ENCODE measurements at places on chromosomes 5 and 9.
A peak's percentile ranks its signal among the peaks of the same experiment; 100 is the strongest.

DNA sequence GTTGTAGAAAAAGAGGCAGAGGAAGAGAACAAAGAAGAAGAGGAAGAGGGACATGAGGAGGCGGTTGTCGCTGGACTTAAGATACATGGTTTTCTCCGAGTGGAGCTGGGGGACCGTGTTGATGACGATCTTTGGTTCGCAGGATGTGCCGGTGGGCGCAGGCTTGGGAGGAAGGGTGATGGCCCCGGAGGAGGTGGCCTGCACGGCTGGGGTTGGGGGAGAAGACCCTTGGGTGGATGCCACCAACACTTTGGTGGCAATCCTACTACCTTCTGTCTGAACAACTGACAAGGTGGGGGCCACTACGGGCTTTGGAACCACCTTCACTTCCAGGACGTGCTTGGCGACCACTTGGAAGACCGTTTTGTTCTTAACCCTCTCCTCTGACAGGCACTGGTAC, 60.7 kb downstream of the SECISBP2 start:
- DNase-seq = no peak

GRCh38 chr9:90801241-90801972, at the start of gene SYK:
TSS of gene SYK (plus strand) at chr9:90801819. CDS start at chr9:90843899, 42,080 bp downstream.
- no peak for DNase-seq

- no peak for DNase-seq
Observed at GRCh38 chr5:150809363-150809762, 30.8 kb downstream of the SMIM3 start.

- DNase-seq = no peak
Observed at GRCh38 chr5:91122651-91123050, 260.5 kb downstream of the ARRDC3 start.

GRCh38 chr9:9246726-9247125, 1366.1 kb downstream of the PTPRD start:
- DNase-seq = no peak

DNA sequence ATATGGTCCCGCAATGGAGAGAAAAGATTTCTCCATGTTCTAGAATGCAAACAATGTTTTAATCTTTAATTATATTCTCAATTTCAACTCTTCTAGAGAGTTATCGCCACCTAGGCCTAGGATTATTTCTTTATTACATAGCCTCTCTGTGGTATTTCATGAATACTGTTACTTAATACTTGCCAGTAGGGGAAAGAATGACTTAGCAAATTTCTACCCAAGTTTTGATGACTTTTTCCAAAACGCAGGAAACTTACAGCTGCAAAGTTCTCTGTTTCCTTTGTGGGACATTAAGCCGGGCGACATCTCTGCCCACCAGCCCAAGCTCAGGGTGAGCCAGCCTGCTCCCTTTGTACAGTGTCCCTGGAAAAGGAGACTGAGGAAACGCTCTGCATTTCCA, 73.8 kb downstream of the MED27 start:
- DNase-seq = peak; percentile 55

GRCh38 chr5:180868960-180869359, 7.9 kb upstream of the ZFP62 start:
- DNase-seq = peak; percentile 60

DNA sequence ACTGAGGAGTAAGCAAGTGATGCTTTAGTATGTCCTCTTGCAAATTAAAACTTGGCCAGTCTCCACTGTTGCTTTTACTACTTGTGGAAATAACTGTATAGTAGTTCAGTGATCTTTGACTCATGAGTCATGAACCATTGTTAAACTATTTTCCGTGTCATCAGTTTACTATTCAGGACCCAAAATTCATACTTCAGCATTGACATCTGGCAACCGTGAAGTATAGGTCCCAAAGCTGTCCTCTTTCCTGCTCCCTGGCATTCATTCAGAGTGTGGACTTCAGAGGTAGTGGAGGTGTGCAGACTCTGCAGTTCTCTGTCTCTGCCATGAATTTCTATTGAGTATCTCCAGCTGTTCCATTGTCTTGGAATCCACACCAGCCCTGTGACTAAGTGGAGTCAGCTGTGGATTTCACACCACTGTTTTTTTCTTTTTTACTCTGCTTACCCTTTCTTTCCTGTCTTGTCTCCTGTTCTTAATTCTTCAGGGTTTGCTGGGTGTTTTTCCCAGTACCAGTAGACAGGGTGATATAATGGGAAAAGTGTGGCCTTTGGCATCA, 7.5 kb downstream of the TDRD7 start:
- peak; percentile 61 for DNase-seq

DNA sequence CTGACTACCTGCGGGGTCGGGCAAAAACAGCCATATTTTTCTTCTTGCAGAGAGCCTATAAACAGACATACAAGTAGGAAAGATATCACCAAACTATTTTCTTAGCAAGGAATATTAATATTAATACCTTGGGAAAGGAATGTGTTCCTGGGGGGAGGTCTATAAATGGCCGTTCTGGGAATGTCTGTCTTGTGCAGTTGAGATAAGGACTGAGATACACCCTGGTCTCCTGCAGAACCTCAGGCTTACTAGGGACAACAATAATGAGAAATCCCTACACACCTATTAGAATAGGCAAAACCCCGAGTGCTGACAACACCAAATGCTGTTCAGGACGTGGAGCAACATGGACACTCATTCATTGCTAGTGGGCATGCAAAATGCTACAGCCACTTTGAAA, 297.2 kb downstream of the DRD1 start:
- DNase-seq = no peak

- no peak for DNase-seq
Observed at GRCh38 chr5:76537073-76537543, 86.1 kb downstream of the F2RL2 start.

GRCh38 chr9:35075358-35075757, 2.9 kb upstream of the VCP start:
- DNase-seq = no peak

DNA sequence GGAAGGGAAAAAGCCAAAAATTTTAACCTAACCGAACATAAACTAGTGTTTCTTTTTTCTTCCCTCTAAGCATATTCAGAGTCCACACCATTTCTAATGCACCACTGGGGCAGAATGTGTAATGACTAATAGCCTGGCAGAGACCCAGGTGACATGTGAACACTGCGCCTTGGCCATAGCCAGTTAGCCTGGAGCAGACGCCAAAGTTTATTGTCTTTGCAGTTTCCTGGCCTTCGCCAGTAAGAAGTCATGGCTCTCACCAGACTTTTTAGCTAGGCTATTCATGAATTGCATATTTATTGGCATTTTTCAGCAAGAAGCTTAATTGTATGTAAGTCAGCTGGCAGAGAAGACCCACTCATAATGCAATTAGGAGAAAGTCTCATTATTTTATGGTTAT, 182.8 kb upstream of the SLC27A6 start:
- peak; percentile 90 for DNase-seq

GRCh38 chr5:81355291-81356251, 38.4 kb downstream of the ACOT12 start:
- DNase-seq = no peak

GRCh38 chr9:86279839-86280238, 2.5 kb downstream of the ISCA1 start:
- no peak for DNase-seq

DNA sequence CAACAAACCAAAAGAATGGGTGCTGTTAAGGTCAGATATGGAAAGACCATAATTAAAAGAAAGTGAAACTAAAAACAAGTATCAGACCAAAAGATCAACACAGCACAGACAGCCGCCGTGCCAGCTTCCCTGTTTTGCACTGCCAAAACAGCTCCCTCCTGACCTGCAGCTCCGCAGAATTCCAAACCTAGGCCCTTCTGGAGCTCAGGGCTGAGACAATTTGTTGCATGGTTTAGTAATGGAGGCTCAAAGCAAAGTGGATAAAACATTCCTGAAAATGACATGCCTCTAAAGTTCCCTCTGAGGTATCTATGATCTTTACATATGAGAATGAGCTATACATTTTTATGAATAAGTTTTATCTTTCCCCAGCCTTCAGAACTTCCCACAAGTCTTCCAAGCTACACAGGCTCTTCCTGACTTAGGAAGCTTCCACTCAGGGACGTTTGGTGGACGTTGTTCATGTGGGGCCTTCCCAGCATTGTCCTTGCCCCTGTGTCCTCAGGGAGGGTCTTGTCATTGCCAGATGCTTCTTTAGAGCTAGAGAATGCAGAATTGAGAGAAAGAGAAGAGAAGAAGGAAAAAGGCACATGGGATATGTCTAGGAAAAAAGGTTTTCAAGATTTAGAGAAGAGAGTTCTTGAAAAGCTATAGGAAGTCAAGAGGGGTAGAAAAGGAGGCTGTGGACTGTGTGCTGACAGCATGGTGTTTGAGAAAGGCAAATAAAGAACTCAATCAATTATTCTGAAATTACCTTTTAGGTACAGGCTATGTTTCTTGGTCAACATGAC, 28.4 kb upstream of the SSBP2 start:
- DNase-seq = peak; percentile 32

DNA sequence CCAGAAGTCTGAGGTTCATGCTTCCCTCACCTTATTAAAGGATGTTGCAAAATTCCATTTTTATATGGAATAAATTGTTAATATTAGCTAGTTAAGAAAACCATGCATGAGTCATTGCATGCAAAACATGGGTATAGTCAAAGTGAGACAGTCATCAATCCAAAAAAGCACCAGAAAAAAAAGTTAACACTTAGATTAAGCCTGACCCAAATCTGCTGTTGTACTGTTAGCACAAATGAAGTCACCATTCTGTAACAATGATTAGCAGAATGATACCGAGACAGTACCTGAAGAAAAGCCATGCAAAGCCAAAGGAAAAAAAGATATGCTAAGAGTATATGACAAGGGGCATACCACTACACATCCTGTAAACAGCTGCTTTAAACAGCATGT, 49.5 kb downstream of the PKD2L2 start:
- DNase-seq = no peak

- no peak for DNase-seq
Observed at GRCh38 chr5:156531199-156531598, 204.2 kb downstream of the SGCD start.

GRCh38 chr9:127802576-127803443, at the start of gene FPGS:
TSS of gene FPGS (plus strand) at chr9:127802882. CDS start at chr9:127802925, 43 bp downstream.
- DNase-seq = peak; percentile 91

DNA sequence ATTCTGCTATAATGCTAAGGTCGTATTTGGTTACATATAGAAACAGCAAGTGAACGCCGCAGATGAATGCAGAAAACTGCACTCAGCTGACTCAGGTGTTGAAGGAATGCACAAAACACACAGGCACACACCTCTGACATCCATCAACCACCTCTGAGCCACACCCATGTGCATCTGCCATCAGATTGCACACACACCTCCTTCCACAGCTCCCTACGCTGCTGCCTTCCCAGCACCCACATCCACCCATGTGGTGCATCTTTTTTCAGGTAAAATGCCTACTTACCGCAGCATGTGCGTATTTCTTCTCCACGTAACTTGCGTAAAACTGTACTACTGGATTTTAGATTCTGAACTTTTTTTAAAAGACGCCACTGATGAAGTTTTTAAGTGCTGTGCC, 7.1 kb downstream of the STK10 start:
- no peak for DNase-seq

DNA sequence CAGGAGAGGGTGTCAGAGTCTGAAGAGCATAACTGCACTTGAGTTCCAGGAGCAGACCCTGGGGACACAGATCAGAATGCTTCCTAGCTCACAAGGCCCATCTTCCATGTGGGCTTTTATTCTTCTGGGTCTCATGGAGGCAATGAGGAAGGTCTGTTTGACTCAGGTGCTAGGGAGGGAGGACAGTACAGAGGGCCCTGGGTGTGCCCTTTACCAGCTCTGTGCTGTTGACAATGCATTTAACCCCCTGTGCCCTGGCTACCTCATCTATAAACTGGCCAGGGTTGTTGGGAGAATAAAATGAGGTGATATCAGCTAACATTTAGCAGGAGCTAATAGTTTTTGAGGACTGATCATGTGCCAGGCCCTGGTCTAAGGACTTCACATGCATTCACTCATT, 318.0 kb downstream of the DMAC1 start:
- no peak for DNase-seq

Data from fibroblast of gingiva (primary cell).